Islet precursor cell (in vitro differentiated cells): ENCODE measurements at places on chromosomes 2 and 18.

DNA sequence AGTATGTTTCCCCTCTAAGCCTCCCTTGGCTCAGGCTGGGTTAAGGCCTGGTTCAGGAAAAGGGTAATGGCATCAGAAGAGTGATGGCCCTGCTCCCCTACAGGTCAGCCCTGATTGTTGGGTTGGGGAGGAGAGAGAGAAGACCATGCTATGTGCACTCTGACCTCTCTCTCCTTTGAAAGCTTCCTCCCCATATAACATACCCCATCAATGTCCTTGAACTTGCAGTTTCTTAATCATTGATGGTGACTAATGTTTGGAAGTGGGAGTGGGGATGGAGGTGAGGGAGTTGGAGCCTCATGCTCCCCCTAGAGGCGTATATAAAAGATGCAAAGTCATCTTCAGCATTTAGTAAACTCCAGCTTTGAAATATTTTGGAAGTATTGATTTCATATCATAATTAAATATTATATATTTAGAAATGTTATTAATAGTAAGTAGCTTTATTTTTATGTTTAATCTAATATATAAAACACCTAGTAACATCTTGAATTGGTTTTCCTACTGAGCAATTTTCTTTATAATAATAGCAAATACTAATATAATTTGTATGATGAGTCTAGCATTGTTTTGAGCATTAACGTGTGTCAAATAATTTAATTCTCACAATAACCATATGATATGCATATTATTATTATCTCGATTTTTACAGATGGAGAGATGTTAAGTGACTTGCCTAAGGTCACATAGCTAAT, 8.8 kb downstream of the PLCL1 start:
- no peak for DNase-seq

- DNase-seq = no peak
Observed at GRCh38 chr2:116717832-116718231, 1096.7 kb upstream of the DDX18 start.

- no peak for DNase-seq
Observed at GRCh38 chr2:75100801-75101151, 98.5 kb downstream of the TACR1 start.

GRCh38 chr2:235365743-235366142, 128.1 kb upstream of the AGAP1 start:
- DNase-seq = no peak

DNA sequence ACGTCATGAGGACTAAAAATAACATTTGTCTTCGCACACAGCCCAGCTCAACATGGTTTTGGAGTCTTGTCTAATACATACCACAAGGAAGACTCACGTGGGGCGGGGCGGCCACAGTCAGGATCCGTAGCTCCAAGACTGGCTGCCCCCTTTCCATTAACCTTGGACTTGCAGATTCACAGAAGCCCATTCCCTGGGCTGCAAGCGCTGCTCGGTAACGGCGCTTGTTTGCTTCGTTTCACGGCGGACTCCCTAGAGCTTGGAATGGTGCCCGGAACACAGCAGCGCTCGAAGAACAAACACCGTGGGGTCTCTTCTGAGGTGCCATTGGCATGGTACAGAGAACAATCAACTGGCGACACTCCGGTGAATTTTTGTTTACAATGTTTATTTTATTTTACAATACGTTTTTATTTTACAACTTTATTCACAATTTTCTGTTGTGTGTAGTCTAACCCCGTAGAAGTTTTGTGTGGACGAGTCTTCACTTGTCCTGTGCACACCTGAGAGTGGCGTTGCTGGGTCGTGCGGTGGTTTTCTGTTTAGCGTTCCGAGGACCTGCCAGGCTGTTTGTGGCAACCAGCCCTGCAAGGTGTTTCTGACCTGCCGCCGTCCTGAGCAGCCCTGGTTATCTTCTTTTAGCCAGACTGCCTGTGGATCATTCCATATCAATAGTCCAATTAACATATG, 126.5 kb downstream of the GALR1 start:
- no peak for DNase-seq
